Suprapubic skin (tissue), 4 donors: ENCODE measurements at places on chromosomes 4 and X. TPM values are rescaled to one million over a fixed set of nuclear protein-coding genes. Genes with fewer than 3 reads are reported as not detected.

Gene RAB33A
- not detected for total RNA-seq

GRCh38 chrX:129193357-129193756 lies 329.9 kb downstream of the SMARCA1 start:
- DNase-seq = peak; percentile 59

Gene HTR2C
- total RNA-seq = not detected

GRCh38 chrX:14356401-14356800 lies 172.9 kb upstream of the GLRA2 start:
- no peak for DNase-seq

DNA sequence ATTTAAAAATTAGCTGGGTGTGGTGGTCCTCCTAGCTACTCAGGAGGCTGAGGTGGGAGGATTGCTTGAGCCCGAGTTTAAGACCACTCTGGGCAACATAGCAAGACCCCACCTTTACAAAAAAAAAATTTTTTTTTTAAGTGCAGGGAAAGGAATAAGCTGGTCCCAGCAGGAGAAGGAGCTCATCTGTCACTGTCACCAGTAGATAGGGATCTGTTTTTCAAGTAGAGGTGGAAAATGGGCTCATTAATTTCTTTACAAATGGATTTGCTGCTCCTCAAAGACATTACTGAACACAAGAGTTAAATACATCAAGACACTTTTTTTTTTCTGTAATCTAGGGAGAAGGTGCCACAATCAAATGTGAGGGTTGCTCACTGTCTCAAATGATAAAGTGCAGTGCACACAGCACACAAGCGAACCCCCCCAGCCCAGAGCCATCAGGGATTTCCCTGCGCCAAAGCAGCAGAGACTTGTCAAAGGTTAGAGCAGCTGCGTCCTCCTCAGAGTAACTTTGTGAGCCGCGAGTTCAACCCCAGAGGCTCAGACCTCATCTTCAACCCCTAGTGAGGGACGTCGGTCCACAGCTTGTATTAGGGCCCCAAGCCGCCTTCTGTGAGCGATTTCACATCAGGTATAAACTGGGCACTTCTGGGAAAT lies 14.3 kb upstream of the MTNR1A start:
- DNase-seq = no peak

Gene TRPC5OS
- not detected for total RNA-seq

DNA sequence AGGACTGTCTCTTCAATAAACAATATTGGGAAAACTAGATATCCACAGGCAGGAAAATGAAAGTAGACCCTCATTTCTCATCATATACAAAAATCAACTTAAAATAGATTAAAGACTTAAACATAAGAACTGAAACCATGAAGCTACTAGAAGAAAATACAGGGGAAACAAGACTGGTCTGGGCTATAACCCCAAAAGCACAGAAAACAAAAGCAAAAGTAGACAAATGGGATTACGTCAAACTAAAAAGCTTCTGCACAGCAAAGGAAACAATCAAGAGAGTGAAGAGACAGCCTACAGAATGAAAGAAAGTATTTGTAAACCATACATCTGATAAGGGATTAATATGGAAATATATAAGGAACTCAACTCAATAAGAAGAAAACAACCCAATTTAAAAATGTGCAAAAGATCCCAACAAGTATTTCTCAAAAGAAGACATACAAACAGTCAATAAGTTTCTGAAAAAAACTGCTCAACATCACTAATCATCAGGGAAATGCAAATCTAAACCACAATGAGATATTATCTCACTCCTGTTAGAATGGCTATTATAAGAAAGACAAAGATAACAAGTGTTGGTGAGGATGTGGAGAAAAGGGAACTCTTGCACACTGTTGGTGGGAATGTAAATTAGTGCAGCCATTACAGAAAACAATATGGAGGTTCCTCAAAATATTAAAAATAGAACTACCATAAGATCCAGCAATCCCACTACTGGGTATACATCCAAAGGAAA lies 325.3 kb upstream of the RASGEF1B start:
- no peak for DNase-seq

Gene SYNPO2
- total RNA-seq = 33.6 TPM

DNA sequence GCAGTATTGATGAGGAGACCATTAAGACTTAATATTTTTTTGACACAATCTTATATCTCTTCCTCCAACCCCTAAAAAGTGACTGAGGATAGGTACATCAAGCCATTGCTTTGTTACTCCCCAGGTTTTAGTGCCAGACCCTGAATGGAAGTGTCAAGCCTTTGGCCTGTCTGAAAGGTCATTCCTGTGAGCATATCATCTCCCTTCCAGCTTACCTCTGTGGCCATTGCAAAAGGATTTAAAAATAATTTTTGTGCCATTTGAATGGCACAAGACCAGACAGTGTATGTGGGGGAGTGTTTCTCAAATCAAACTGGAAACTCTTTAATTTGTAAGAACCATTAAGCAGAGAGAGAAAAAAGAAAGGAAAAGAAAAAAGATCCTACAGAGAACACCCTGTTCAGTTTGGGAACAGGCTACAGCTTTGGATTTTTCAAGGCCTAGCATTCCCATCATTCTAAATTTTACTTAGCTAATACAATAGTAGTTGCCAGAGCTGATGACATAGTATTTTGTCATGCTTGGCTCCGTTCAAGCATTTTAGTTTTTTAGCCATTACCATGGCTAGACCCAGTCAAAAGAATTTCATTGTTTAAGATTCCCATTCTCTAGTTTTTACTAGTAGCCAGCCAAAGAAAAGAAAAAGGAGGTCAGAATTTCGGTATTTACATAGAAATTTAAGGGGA lies 49.6 kb downstream of the HPF1 start:
- DNase-seq = no peak

DNA sequence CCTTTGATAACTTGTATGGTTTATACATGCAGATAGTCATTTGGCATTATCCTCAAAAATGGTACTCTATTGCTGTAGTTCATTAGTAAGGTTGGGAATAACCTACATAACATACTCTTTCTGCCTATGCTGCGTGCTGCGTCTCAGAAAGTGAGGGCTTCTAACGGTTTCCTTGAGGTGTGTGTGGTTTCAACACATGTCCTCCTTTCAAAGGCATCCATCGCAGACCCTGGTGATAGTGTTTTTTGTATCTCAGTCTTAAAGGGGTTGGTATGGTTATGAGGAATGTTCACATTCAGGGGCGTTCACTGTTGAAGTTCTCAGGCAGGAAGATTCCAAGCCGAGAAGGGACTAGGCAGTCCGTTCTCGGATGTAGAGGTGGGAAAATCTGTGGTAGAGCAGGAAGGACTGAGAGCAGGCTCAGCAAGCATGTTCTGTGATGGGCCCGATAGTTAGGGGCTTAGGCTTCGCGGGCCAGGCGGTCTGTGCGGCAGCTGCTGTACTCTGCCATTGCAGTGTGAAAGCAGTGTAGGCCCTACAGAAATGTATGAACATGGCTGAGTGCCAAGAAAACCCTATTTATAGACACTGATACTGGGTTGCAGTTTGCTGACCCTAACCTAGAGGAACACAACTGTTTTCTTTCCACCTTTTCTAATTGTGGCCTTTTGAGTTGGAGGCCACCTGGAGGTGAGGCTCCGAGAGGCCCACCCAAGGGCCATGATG lies 123.2 kb downstream of the GPR143 start:
- no peak for DNase-seq

DNA sequence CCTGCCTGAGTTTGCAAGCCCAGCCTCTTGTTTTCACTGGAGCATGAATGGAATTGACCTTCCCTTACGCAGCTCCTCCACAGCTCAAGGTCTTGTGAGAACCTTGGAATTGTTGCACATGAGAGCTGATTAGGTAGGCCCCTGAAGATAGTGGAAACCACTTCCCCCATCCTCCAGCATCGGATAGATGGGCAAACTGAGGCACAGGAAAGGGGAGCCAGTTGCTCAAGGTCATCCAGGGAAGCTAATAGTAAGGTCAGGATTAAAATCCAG lies 27.2 kb downstream of the PJA1 start:
- DNase-seq = no peak

GRCh38 chrX:134718105-134718965 lies 60.1 kb upstream of the PLAC1 start:
- DNase-seq = no peak

DNA sequence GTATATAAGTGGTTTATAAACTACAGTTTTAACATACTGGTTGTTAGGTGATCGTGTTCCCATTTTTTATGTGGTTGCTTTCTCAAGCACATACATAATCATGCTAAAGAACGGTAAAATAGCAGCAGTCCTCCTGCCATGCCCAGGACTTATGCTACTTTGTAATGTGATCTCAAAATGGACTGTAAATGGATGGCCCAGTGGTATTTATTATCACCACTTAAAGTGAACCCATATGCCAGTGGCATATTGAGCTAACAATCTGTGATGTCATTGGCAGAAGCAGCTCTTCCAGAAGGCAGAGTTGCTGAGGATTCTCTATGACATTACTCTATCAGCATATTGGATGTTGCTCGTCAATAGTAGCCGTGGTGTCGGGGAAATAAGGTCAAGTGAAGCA lies 28.6 kb downstream of the ANK2 start:
- no peak for DNase-seq

DNA sequence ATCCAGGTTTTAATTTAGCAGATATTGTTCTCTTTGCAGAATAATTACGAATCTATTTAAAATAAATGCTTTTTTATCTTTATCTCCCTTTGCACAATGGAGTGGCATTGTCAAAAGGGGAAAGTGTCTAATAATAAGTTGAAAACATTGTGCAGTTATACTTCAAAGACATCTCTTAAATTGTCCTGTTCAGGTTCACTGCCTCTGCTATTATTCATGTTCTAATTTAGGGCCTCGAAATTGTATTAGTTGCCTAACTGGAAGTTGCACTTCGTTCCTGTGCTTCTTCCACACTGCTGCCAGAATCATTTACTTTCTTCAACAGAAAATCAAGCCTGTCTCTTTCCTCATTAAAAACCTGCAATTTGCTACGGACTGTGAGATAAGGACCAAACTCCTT lies 150.5 kb upstream of the SPRY1 start:
- no peak for DNase-seq

- DNase-seq = no peak
Observed at GRCh38 chrX:20418379-20419150, 151.9 kb upstream of the RPS6KA3 start.

- no peak for DNase-seq
Observed at GRCh38 chr4:7995866-7996265, 56.2 kb upstream of the AFAP1 start.

- no peak for DNase-seq
Observed at GRCh38 chr4:105058177-105058812, 88.4 kb upstream of the TET2 start.

Gene FAM50A
- total RNA-seq = 23.4 TPM

DNA sequence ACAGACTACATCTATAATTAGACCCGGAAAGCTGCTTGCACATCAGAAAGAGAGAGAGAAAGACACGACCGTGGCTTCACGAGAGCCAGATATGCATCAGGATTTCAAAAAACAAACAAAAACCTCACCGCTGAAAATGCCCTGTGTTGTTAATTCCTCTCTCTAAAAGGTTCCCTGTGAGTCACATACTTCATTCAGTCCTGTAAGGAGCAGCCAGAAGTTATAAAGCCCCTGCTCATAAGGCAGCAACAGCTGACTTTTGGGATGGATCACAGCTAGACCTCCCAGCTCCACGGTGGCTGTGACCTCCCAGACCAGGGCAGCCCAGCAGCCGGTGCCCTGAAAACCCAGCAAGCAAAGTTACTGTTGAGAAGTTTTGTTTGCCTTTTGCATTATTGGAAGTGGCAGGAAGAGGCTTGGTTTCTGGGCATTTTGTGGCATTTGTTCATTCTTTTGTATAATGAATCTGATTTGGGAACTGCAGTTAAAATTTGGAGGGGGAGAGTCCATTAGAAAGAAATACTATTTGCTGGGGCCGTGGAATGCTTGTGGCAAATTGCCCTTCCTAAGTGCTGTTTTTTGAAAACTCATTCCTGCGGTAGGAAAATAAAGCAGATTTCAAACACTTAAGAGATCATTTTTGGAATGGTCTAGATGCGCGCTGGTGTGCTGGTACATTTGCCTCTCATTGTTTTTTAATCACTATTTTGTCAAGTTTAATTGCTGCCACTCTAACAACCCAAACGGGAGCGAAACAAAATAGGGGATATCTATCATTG lies 520.4 kb downstream of the BCOR start:
- no peak for DNase-seq

GRCh38 chr4:47646372-47646771 lies 161.3 kb downstream of the ATP10D start:
- no peak for DNase-seq

Gene INTU
- total RNA-seq = 11.7 TPM

Gene GLUD2
- 2.0 TPM for total RNA-seq

Gene IL2RG
- 2.6 TPM for total RNA-seq

DNA sequence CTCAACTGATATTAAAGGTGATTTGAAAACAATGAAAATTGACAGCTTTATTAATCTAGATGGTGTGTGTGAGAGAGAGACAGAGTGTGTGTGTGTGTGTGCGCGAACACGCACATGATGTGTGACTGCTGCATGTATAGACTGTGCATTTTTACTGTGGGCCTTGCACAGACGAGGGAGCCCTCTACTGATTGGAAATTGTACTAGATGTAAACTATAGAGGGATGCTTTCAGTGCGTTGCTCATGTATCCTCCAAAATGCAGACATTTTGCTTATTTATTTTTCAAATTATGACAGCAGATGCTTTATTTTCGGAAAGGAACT lies 168.4 kb upstream of the GK2 start:
- DNase-seq = no peak

DNA sequence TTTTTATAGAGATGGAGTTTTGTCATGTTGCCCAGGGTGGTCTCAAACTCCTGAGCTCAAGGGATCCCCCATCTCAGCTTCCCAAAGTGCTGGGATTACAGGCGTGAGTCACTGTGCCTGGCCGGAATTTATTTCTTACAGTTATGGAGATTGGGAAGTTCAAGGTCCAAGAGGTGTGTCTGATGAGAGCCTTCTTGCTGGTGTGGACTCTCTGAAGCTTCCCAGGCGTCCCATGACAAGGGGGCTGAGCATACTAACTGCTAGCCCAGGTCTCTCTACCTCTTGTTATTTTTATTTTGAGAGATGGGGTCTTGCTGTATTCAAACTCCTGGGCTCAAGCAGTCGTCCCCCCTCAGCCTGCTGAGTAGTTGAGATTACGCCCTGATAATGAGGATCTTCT lies 2.9 kb upstream of the NSD2 start:
- no peak for DNase-seq

- DNase-seq = no peak
Observed at GRCh38 chr4:173264245-173264644, 69.9 kb downstream of the HMGB2 start.

Gene USP17L24
- total RNA-seq = not detected

Gene OPRPN
- total RNA-seq = not detected

Gene AMELX
- total RNA-seq = not detected

- DNase-seq = no peak
Observed at GRCh38 chrX:93695981-93696380, 22.0 kb downstream of the FAM133A start.

- DNase-seq = no peak
Observed at GRCh38 chr4:63589796-63590195, 819.5 kb downstream of the TECRL start.

Gene SLIT2
- total RNA-seq = 2.5 TPM

DNA sequence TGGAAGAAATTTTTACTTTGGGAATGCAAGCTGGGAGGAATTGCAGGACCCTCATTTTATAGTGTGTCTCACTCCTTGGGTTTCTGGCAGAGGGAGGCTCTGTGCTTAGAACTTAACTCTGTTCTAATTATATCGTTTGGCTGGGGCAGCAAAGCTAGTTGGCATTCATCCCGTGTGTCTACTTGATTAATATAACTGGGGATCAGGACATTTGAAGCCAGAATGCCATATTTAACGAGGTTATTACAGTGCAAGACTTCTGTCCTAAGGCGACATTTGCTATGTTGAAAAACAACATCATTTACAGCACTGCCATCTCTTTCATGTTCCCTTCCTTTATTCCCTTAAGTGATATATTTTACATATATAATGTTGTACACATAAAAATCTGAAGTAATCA lies 179.1 kb upstream of the TBC1D9 start:
- no peak for DNase-seq

Gene CT45A5
- not detected for total RNA-seq
